ENCODE measurements at places on chromosomes 13 and 19.

DNA sequence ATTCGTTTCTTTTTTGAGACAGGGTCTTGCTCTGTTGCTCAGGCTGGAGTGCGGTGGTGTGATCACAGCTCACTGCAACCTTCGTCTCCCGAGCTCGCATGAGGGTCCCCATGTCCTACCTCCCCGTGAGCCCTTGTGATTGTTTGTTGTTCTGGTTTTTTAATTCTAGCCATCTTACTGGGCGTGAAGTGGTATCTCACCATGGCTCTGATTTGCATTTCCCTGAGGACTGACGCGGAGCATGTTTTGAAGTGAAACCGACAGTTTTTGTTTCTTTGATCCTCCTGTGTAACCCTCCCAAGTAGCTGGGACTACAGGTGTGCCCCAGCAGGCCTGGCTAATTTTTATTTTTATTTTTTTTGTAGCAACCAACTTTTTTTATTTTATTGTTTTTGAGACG lies 21.7 kb downstream of the GNG7 start:
- DNase-seq, result no peak

GRCh38 chr19:5949792-5950305 lies 28.1 kb downstream of the RANBP3 start:
- DNase-seq, result no peak

- DNase-seq, result no peak
Measured at GRCh38 chr13:40483601-40484000, 182.8 kb downstream of the FOXO1 start.

GRCh38 chr13:29925457-29926097 lies 75.2 kb upstream of the UBL3 start:
- DNase-seq, result peak; percentile 45

GRCh38 chr13:48054601-48055000 lies 17.1 kb downstream of the NUDT15 start:
- DNase-seq, result no peak

- no peak for DNase-seq
Measured at GRCh38 chr13:32752997-32753606, 166.8 kb downstream of the PDS5B start.
